Coronary artery (tissue), 2 donors: ENCODE measurements at places on chromosomes 2 and 18.
A peak's percentile ranks its signal among the peaks of the same experiment; 100 is the strongest.

DNA sequence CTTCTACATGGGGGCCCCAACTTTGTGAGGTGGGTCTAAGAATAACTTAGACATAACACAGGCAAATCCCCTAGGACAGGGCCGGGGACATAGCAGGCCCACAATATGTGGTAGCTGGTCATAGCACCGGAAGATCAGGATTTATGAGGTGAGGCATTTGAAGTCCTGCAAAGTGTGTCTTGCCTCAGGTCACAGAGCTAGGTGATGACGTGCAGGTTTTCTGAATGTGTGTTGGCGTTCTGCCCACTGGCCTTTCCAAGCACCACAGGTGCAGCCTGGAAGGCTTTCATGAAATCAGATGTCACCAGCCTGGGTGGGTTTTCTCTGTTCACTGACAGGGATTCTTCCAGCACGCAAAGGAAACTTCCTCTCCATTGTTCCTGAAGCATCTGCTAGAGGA lies 119.1 kb downstream of the LRATD1 start:
- DNase-seq: no peak

DNA sequence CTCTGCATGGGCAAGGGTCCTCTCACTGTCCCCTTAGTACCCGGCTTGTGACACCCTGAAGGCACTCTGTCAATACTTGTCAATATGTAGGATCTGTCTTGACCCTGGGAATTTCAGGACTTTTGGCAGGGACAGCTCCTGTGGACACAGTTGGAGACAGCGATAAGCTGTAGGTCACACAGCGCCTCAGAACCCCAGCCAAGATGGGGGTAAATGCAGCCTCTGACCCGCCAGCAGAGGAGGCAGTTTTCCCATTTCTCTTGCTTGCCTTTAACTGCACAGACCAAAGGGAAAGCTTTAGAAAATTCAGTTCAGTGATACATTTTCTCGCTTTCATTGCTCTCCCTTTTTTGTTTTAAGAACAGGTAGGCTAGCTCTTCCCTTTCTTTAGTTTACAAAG lies 54.8 kb upstream of the KLHL29 start:
- no peak for DNase-seq

DNA sequence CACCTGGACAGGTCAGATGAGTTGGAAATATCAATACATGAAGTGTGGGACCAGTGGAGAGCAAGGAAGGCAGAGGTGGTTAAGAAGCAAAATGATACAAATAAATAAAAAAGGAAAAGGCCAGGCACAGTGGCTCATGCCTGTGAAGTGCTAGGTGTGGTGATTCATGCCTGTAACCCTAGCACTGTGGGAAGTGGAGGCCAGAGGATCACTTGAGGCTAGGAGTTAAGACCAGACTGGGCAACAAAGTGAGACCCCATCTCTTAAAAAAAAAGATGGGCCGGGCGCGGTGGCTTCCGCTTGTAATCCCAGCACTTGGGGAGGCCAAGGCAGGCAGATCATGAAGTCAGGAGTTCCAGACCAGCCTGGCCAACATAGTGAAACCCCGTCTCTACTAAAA lies 2.9 kb downstream of the STON1 start:
- no peak for DNase-seq

DNA sequence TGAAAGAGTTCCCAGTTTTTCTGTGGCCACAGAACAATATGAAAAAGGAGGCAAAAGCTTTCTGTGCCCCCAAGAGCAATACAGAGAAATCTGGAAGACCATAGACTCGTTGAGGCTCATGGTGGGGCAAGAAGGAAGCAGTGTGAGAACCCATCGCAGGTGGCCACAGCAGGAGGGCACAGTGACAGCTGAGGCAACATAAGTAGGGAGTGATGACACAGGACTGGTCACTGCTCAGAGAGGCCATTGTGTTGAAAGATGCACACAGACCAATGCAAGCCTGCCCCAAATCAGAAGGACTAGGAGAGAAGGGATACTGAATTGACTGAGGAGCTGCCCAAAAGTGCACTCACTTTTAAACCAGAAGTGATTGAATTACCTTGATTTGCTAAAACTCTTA lies 483.6 kb downstream of the EPHA4 start:
- DNase-seq: no peak

DNA sequence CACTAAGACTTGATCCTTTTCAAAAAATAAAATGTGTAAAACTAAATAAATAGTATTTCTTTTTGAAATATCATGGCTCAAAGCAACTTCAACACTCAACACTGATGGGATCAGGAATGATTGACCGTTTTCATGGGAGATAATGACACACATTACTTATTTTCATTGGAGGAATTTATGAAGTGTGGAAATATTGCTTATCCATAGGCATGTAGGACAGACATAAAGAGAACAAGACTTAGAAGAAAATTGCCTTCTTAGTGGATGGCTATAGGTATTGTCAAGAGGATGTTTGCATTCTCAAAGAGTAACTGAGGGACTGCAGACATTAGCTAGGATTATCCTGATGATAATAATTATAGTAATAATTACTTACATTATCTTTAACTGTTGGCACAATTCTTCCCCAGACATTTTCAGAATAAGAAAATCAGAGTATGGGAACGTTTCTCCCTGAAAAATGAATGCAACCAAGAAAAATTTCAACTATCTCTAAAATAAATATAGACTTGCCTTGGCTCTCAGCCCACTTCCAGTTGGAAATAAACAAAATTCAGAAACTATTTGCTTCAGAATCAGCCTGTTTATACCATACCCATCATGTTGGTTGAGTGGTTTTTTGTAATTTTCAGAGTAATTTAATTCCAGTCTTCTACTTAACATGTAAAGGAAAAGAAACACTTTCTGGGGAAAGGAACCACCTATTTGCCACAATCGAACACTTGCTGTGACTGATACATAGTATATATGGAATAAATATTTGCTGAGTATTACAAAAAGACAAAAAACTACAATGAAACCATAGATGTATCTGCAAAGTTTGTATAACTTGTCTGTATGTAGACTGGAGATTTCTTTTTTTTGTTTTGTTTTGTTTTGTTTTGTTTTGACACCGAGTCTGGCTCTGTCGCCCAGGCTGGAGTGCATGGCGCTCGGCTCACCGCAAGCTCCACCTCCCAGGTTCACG lies 165.7 kb downstream of the TMX3 start:
- DNase-seq: no peak

- DNase-seq: no peak
These were observed 224.9 kb upstream of the EPAS1 start for GRCh38 chr2:46072101-46072820.

DNA sequence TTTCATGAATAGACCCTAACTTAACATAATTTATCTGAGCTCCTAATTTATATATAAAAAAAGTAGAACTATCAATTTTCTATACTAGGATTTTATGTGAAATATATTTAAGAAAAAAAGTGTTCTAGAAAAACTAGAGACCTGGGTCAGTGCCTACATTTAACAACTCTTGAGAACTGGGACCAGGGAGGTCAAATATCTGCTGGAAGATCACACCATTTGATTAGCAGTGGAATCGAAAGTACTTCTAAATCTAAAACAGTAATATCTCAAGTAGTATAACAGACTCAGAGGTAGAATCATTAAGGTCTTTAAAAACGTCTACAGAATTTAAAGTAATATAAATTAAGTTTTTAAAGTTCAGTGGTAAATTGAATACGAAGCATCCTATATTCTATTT lies 34.6 kb downstream of the PPP3R1 start:
- no peak for DNase-seq

GRCh38 chr2:55102056-55102812 lies 52.0 kb upstream of the RTN4 start:
- no peak for DNase-seq

DNA sequence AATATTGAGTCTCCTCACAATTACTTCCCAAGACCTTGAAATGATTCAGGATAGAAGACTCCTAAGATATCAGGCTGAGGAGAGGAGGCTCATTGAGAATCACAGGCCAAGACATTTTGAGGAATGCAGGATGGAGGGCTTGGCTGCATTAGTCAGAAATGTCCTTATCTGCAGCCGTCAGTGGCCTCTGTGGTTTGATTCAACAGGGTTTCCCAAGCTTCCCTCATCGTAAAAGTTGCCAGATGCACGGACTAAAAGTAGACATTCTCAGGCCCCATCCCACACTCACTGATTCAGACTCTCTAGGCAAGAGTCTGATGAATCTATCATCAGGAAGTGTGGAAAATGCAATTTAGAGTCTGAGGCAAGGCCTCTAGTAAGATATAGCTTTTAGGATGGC lies 34.0 kb upstream of the TMEM178A start:
- no peak for DNase-seq

GRCh38 chr2:132416723-132417395 lies at the start of gene GPR39:
GPR39 (plus strand) TSS chr2:132416805.
- no peak for DNase-seq

DNA sequence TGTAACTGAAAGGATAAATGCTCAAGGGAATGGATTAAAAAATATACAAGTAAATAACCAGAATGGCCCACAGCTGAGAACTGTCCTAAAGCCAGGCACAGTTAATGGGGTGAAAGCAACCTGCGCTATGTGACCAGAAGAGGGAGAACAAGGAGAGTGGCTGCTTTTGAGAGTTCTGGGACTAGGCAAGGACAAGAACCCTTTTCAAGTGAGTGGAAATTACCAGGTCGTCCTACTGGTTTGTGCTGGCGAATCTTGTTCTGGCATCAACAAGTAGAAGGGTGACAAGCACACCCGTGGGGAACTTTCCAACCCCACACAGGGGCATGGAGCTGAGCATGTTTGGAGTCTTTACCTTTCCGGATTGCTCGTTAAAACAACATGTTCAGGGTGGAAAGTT lies 82.8 kb downstream of the TMEM17 start:
- no peak for DNase-seq

- DNase-seq: no peak
These were observed 58.9 kb downstream of the TRAPPC8 start for GRCh38 chr18:31884020-31884419.

DNA sequence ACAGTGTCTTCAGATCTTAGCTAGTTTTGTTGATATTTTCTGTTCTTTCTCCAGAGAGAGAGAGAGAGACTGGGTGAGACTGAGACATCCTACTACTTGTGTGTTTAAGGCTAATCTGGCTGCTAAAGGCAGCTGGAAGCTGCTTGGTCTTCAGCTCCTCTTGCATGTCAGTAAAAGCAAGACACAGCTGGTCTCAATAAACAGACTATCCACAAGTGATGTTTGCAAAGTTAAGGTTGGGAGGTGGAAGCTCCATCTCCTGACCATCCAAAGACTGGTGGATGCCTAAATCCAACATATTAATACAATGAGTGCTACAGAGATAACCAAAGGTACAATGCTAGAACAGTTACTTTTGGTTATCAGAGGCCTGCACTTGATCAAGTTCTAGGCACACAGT lies 17.8 kb downstream of the ERFE start:
- no peak for DNase-seq

DNA sequence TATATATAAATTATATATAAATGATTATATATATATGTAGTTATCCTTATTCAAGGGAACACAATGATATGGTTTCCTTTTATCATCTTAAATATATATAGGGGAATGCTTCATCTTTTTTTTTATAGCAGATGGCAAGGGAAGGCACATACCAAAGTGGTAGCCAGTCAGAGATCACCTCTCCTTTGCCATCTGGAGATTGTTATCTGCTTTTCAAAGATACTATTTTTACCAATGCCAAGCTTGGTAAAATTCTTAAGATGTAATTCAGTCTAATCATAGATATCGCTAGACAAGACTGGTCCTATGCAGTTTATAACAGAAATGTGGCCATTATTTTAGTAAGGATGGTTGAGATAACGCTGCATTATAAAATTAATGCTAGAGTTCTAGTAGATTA lies 64.7 kb upstream of the DSEL start:
- DNase-seq: no peak

DNA sequence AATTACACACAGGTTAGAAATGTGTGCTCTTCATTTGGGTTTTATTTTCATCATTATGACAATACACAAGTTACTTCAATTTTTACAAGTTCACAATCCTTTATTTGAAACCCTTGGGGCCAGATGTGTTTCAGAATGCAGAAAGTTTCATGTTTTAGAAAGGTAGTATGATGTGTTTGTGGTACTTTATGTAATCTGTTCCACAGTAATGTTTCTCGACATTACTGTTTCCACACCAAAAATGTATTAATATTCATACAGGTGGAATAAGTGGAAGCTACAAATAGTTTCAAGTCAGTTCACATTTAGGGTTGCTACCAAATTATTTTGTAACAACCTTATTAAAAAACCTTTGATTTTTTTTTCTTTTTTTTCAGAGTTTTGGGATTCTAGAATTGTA lies 10.4 kb downstream of the UBE2E3 start:
- DNase-seq: no peak

GRCh38 chr2:217899231-217900009 lies 103.4 kb downstream of the TNS1 start:
- DNase-seq: peak; percentile 94

GRCh38 chr2:127185093-127185492 lies 35.0 kb downstream of the CYP27C1 start:
- peak; percentile 45 for DNase-seq

DNA sequence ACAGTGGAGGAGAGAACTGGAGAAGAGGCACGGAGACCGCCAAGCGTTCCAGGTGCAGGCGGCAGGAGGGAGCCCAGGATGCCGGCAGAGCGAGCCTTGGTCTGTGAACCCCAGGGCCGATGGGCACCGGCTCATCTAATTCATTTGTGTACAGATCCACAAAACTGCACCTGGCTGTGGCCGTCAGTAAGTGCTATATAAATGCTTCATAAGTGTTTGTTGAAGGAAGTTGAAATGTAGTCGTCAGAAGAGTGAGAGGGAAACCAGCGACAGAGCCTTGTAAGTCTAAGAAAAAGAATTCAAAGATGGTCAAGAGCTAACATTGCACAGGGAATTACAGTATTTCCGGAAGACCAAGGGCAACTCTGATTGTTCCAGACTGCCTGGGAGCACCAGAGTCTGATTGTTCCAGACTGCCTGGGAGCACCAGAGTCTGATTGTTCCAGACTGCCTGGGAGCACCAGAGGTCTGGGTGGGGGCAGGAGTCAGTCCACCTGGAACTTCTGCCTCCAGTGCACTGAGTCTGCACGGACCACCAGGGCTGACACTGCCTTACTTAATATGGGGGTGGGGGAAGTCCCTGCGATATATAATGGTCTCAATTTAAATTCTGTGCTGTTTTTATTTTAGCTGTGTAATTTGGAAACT lies 112.3 kb downstream of the BCL2 start:
- DNase-seq: no peak

DNA sequence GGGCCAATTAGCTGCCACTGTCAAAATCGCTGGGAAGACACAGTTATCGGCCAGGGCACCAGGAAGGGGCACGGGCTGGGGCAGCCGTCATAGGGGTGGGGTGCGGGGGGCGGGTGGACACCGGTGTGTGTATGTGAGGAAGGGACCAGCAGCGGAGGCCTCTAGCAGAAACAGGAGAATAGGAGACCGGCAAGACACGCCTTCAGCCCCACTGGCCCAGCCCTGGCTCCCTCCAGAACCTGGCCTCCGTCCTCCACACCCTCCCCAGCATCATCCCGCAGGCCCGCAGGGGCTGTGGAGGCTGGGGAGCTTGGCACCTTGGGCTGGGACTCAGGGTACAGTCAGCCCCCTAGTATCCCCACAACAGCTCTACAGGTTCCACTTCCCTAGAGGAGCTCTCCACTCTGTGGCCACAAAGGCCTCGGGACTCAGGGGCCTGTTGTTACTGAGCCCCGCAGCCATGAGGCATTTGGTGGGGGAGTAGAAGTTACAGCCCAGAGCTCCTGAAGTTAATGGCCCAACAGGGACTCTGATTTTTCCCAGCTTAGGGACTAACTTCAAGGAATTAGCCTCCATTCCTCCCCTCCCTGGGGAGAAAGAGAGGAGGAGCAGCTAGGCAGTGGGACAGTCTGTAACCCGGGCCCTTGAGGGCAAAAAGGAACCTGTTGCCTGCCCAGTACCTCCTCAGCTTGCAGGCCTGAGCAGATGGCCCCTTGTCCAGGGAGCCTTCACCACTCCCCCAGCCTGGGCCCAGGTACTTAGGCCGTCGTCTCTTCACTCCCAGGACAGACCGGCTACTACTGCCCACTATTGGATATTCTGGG lies 19.9 kb downstream of the SH2D6 start:
- DNase-seq: no peak
